AG04449 (cell line): ENCODE measurements at places on chromosomes 7 and 10.

GRCh38 chr10:99930731-99931550 is 78.8 kb downstream of the DNMBP start:
- DNase-seq: no peak

- no peak for DNase-seq
Measured at GRCh38 chr7:91492317-91492716, 228.1 kb downstream of the FZD1 start.

DNA sequence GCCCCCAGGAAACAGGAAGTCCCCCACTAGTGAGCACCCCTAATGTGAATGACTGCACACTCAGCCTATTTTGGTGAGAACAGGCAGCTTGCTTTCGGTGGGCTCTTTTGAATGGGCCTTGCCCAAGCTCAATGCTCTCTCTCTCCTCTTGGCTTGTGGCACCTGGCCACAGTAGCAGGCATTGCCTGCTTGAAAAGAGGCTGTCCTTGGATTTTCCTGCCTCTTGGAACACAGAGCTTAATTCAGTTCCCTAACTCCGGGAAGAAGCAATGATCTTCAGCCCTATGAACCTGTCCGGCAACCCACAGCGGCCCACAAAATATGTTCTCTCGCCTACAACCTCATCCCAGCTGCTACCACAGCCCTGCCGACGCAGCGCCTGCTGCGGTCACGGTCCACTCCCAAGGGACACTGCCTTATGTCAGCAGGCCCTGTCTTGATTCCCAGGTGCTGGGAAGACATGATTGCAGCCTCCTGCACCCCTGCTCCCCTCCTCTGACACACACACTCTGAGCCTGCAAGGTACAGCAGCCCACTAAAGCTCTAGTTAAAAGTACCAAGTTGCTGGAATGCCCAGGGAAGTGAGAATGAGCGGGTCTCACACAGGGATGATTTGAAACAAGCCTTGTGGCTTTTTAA is 715.5 kb upstream of the GALNT17 start:
- no peak for DNase-seq

DNA sequence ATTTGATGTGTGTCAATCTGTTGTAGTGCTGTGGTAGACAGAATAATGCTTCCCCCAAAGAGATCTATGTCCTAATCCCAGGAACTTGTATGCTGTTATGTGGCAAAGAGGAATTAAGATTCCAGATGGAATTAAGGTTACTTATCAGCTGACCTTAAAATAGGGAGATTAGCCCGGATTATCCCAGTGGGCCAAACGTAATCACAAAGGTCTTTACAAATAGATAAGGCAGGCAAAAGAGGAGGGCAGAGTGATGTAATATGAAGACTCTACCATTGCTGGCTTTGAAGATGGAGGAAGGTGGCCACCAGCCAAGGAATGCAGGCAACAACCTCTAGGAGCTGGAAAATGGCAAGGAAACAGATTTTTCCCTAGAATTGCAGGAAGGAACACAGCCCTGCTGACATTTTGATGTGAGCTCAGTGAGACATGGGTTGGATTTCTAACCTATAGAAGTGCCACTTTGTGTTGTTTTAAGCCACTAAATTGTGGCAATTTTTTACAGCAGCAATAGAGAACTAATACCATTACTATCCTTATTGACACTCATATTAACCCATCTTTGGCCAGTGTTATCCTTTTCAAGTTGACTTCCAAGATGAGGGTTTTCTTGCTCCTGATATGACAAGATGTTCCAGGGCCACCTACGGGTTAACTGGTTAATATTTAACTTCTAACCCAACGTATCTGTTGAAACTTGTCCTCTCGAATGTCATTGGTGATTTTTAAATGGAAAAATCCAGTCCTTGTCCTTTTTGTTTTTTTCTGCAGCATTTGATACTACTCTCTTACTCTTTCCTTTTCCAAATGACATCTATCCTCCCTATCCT is 29.3 kb downstream of the CYCS start:
- DNase-seq: no peak

DNA sequence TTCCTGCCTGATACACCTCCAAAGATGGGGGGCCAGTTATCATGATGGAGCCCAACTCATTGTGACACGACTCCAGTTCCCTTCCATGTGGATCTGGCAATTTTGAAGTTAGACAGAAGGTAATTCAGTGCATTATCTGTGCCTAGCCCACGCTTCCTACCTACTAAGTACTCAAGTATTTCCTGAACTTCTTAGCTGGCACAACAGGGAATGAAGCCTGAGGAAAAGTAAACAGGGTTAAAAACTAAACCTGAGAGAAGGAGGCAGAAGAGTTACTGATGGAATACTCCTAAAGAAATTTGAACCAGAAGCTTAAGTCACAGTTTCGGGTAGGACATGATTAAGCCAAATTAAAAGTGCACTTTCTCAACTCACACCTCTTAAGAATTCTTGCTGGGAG is 1.1 kb upstream of the SEC31B start:
- no peak for DNase-seq

DNA sequence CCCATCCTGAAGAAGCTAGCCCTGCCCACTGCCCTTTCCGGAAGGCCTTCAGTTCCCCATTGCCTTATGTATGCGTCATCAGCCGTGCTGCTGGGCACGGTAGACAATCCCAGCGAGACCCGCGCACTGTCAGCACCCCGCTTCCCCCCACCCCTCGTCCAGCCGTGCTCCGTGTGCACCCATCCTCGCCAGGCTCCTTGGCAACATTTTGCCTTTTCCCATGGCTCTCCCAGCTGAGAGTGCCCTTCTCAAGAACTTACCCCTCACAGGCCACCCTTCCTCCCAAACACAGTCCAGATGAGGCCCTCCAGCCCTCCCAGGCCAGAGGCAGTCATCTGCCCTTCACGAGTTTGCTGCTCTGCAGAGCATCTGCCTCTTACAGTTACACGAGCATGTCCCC is 633.8 kb upstream of the FOXK1 start:
- no peak for DNase-seq

DNA sequence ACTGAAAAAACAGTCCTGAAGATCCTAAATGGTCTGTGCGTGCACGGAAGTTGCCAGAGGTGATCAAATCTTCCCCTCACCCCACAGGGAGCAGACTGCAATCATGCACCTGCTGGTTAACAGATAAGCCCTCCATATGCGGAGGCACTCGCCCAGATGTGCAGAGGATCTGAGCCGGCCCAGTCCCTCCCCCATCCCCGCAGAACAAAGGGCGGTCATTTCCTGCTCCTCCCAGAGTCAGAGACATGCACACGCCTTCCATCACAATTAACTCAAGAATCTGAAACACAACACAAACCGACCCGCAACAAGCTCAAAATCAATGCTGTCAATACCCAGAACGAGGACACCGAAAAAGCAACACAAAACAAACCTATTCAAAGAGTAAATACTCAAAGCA is 24.2 kb downstream of the CRTAC1 start:
- DNase-seq: no peak

DNA sequence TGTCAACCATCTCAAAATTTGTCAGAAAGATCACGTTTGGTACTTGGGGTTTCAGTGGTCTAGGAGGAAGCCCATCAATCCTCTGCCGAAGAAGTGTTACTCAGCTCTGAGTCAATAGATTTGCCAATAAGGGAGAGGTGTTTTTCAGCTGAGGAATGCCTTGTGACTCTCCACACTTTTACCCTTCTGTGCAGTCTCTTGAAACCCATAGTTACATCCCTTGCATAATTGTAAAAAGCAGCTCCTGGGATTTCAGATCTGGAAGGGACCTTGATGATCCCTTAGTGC is 47.5 kb downstream of the INSYN2A start:
- DNase-seq: no peak

DNA sequence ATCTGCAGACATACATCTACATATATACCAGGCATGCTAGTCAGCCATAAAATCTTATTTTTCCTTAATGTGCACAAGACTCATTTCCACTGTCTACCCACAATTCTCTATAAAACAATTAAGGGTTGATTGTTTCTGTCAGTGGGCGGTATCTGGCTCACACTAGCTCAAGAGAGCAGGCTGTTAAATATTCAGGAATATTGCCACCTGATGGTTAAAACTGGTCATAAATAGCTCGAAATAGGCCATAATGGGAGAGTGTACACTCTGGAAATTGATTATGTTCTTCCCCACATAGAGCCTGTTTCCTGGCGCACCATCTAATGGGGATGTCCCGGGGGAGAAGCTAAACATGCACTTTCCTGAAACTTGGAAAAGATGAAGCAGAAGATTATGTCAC is 620.6 kb upstream of the ANKRD30A start:
- DNase-seq: no peak

DNA sequence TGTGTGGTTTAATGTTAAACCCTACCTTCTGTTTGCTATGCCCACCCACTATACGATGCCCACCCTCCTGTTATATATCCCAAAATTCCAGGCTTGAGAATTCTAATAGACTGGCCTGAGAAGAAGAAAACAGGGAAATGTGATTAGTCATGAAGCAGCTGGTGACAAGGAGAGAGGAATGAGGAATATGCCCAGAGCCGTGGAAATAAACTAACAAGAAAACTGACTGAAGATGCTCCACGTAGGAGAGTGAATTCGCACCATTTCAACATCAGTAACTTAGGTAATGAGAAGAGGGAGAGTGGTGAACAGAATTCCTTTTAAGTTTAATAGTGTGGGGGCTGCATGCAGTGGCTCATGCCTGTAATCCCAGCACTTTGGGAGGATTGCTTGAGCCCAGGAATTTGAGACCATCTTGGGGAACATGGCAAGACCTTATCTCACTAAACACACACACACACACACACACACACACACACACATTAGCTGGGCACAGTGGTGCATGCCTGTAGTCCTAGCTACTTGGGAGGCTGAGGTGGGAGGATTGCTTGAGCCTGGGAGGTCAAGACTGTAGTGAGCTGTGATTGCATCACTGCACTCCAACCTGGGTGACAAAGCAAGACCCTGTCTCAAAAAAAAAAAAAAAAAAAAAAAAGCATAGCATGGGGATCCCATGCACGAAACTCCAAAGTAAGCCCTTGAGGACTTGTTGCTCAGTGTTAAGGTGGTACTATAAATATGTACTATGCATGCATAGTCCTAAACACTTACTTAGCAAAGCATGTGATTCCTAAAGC is 16.1 kb upstream of the SYPL1 start:
- no peak for DNase-seq

- DNase-seq: no peak
Measured at GRCh38 chr7:3272691-3273141, 28.3 kb upstream of the SDK1 start.

DNA sequence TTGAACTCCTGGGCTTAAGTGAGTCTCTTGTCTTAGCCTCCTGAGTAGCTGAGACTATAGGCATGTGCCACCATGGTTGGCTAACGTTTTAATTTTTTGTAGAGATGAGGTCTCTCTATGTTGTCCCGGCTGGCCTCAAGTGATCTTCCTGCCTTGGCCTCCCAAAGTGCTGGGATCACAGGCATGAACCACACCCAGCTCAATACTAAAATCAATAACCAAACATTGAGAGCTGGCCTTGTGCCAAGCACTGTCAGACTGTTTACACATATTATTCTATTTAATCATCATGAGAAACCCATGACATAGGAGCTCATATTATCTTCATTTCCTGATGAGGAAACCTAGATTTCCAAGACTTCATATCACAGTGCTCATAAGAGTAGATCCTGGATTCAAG is 251.2 kb downstream of the BAMBI start:
- DNase-seq: no peak

DNA sequence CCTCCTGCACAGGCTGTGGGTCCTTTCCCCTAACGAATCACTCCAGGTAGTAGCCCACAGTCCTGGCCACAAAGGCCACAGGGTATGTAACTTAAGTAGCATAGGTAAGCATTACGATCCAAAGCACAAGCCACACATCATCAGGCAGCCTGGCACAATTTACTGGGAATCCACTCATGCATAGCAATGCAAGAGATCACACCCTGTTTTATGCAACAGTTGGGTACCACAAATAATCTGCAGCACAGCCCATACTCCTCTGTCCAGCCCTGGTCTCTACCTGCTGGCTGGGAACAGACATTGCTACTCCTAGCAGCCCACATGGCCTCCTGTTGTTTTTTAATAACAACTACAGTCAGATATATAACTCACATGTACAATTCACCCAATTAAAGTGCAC is 34.3 kb downstream of the SRPK2 start:
- no peak for DNase-seq

DNA sequence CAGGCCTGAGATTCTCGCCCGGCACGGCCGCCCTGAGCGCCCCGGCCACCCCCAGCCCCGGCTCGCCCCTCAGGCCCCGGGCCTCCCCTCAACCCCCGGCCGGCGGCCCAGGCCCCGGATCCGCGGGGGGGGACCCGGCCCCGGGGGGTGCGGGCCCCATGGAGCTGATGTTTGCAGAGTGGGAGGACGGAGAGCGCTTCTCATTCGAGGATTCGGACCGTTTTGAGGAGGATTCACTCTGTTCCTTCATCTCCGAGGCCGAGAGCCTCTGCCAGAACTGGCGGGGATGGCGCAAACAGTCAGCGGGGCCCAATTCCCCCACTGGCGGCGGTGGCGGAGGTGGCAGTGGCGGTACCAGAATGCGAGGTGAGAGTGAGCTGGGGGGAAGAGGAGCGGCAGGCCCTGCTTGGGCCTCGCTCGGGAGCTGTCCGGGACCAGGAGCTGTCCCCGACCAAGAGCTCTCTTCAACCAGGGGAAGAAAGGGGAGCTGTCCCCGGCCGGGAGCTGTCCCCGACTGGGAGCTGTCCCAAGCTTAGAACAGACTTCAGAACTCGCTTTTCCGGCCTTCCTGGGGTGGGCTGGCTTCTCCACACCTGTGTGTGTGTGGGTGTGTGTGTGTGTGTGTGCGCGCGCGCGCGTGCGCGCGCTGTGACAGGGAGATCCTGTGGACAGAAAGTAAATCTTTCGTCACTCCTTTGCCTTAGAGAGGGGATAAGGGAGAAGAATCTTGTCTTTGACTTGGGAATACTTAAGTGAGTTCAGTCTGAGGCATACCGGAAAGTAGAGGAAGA is 510 bp downstream of the ZSWIM8 start:
- DNase-seq: no peak

DNA sequence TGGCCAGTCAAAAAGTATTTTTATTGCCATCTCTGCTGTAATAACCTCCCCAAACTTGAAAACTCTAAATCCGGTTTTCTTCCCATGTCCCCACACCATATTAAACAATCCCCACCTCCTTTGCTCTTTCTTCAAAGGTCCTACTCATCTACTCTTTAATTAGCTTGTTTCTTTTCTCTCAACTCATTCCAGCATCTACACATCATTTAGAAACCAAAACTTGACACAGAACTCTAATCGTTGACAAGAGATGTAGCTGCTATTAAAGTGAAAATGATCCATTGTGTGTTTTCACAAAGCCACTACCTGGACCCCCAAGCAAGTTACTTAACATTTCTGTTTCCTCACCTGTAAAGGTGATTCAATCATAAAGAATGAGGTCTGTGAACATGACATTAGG is 436.3 kb upstream of the NPVF start:
- DNase-seq: no peak
